ENCODE measurements at places on chromosomes 6 and 20.

DNA sequence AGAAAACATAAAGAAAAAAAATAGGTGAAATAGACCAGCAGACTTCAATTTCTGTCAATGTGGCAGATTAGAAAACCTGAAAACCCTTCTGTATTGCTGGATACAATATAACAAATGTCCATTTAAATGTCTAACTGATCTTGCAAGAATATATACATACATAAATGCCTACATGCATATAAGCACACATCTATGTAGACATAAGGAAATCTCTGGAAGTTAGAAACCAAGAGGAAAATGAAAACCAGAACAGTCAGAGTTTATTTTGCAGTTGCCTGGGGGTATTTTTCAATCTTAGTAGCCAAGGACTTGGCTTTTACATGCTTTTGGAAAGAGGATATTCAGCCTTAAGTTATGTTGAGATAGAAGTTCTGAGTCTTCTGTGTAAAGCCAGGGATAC, 184.0 kb downstream of the RPS12 start:
- DNase-seq = no peak

DNA sequence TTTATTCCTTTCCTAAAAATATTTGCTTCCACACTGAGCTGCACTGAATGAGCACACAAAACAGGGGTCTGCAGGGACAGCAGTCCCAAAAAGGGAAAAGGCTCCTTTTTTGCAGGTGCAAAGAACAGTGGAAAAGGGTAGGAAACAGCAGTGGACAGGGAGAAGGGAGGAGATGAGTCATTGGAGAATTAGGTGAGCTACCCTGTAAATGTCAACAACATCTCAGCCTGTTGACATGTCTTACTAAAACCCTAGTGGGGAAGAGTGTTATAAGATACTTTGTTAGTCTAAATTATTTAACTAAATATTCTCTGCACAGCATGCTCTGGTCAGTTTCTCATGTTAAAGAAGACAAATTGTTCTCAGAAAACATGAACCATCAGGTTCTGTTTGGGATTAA, 151.5 kb upstream of the FBXL4 start:
- DNase-seq = no peak

GRCh38 chr6:120576061-120576460, 758.2 kb downstream of the TBC1D32 start:
- no peak for DNase-seq

GRCh38 chr6:167766986-167767714, 59.6 kb upstream of the AFDN start:
- DNase-seq = no peak

DNA sequence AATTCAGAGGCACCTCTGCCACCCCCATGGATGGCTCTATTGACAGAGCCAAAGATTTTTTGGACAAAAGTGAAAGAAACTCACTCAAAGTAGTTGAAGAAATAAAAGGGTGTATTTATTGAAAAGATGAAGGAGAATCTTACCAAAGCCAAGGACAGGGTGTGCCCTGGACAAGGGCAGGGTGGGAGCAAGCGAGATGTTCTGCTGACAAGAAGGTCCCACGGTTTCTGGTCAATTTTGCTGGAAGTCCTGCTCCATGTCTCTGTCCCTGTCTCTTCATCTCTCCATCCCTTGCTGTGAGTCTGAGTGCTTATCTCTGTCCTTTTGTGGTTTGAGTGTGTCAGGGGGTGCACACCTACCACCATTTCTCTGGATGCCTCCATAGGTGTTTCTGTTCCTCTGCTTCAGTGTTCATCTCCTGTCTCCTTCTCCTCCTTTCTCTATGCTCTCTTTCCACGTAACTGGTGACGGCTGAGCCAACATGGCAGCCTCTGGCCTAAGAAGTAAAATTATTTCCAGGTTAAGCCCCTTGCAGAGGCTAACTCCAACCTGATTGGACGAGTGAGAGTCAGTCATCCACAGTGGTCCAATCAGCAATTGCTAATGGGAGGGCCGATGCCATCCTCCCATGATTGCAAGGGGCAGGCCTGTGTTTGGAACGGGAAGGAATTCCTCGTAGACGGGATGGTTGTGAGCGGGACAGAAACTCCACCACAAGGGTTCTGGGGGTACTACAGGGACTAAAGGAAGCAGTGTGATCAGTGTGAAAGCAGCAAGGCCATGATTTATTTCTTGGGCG, 502.1 kb upstream of the CDH4 start:
- DNase-seq = no peak

DNA sequence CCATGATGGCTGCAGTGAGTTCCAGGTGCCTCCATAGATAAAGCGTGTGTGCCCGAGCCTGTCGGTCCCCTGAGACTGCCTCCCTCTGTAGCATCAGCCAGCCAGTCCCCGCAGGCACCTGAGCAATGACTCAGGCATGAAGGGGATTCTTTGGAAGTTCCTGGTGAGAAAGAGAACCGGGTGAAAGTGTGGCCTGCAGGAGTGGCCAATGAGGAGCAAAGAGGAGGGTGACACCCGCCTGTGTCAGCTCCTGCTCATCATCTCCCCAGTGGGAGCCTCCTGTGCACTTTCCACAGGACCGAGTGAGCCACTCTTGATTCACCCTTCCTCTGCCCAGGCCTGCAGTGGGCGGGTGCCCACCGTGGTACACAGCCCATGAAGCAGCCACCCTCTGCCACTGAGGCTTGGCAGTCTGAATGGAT, 71.2 kb upstream of the PTPN1 start:
- no peak for DNase-seq

- no peak for DNase-seq
Measured at GRCh38 chr6:140062043-140063020, 687.9 kb upstream of the CITED2 start.

- DNase-seq = no peak
Measured at GRCh38 chr6:147904416-147904815, 395.9 kb downstream of the SAMD5 start.

DNA sequence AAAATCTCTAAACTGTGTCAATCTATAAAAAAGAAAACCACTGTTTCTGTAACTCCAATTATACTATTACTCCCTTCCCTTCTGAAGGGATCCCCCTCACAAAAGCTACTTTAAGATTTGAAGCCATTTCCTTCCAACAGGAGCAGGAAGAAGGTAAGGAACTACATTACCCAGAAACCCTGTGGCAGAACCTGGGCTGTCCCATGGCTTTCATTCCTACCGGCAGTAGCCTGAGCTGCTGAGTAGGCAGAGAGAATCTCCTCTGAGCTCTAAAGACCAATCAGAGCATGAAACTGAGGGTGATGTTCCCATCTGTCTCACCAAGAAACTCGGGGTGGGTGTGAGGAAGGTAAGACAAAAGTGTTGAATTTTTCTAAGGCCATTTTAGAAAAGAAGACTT, 108.0 kb upstream of the LRFN2 start:
- no peak for DNase-seq

DNA sequence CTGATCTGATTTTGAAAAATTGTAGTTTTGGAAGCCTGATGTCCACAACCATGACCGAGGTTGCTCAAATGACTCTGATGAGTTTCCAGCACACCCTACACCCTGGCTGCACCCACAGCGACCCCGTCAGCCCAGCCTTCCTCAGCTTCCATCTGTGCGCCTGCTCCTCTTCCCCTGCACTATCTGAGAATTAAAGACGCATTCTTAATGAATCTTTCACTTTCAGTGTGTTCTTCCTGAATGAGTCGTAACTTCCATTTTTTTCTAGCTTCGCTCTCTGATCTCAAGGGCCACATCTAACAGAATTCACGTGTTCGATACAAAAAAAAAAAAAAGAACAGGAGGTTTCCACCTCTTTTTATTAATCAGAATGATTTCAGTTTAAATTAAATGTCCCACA, 21.3 kb upstream of the RREB1 start:
- no peak for DNase-seq

DNA sequence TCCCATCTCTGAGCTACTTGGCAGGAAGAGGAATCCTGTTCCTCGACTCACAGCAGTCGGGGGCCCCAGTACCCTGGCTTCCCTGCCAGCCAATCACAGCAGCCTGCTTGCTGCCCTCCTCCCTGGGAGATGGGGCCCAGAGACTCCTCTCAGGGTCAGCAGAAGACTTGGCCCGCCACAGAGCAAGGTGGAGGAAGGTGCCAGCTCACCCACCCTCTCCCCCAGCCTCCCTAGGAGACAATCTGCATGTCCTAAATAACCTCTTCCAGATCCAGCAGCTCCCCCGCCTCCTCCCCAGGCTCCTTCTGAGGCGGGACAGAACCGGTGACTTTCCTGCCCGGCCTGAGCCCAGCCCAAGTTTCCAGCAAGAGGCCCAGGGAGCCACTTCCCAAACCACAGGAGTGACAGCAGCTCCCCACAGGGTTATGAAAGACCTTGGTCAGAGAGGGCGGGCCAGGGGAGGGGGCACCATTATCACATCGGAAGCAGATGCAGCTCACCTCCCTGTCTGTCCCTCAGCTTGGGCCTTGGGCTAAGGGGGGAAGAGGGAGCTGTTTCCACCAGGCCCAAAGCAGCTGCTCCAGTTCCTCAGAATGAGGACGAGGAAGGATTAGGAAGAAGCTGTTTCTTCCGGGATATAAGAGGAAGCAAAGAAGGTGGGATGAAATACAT, 2.3 kb downstream of the CCND3 start:
- no peak for DNase-seq

Measured in iPS DF 6.9 (cell line).